A673 (cell line): ENCODE measurements at places on chromosomes 12 and 14. TPM values are rescaled to one million over a fixed set of nuclear protein-coding genes. Genes with fewer than 3 reads are reported as not detected.

DNA sequence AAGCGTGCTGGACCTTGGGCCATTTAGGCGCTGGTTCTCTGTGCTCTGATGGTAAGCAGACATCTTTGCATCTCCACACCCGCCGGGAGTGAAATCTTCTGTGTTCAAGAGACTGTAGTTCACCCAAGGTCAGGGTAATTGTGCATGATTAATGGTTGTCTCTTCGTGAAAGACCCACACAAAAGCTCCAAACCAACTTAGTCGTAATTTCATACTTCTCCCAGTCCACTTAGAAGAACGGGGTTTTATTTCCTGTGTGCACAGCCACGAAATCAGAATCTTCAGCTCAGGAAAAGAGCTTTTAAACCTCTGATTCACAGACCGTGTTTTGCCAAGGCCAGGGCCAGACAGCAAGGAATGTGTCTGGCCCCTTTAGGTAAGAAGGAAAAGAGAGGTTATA, 640.9 kb downstream of the MED13L start:
- no peak overlapping the region for H3K27ac ChIP-seq
- no peaks in the 10 kb centered on the region for H3K36me3 ChIP-seq

The DNAH10 gene
- total RNA-seq = 1.1 TPM in 2 replicates

The CCDC184 gene
- total RNA-seq = 0.63 and 0.69 TPM in 2 replicates

The TRHDE gene
- total RNA-seq = 17.6 and 24.5 TPM in 2 replicates

The RTL1 gene
- 0.09 and 0.15 TPM in 2 replicates for total RNA-seq

DNA sequence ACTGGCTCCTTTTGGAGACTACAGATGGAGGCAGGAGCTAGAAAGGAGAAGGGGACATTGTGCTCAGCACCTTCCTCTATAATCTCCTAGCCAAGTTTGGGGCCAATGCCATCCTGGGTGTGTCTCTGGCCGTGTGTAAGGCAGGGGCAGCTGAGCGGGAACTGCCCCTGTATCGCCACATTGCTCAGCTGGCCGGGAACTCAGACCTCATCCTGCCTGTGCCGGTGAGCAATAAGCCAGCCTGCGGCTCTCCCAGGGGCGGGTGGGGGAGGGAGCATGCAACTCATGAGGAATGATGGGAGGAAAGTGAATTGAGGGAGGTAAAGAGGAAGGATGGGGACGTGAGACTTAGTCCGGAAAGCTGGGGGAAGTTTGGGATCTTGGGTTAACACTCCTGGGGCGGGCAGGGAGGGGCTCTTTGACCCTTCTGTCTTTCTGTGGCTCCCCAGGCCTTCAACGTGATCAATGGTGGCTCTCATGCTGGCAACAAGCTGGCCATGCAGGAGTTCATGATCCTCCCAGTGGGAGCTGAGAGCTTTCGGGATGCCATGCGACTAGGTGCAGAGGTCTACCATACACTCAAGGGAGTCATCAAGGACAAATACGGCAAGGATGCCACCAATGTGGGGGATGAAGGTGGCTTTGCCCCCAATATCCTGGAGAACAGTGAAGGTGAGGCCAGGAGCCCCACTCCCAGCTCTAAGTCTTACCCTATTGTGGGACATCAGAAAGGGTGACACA, 3.3 kb downstream of the ENO2 start:
- H3K4me1 ChIP-seq = peaks cover 13% of the 10 kb centered on the region
- H3K4me3 ChIP-seq = no peak overlapping the region
- no peaks in the 10 kb centered on the region for H3K27me3 ChIP-seq
- peak overlapping the region; percentile 30 for H3K27ac ChIP-seq

DNA sequence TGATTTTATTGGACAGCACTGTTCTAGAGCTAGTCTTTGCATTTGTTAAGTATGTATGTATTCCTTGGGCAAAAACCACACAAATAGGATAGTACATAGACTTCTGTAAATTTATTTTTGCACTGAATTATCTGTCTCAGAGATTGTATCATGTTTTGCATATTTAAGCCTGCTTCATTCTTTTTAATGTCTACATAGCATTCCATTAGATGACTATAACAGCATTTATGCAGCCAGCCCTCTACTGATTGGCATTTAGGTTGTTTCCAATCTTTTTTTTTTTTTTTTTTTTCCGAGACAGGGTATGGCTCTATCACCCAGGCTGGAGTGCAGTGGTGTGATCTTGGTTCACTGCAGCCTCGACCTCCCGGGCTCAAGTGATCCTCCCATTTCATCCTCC, 34.5 kb downstream of the SYNDIG1L start:
- no peak for DNase-seq
- H3K4me1 ChIP-seq = no peaks in the 10 kb centered on the region
- H3K27me3 ChIP-seq = peaks cover 13% of the 10 kb centered on the region
- no peak overlapping the region for H3K4me3 ChIP-seq
- H3K36me3 ChIP-seq = no peaks in the 10 kb centered on the region

The AQP6 gene
- not detected in 2 replicates for total RNA-seq

The FLRT2 gene
- total RNA-seq = 107 and 128 TPM in 2 replicates
